Activated T-cell treated with anti-CD3 and anti-CD28 coated beads, Interleukin-2, amount 50 U/mL, for 24 hours (primary cell): ENCODE measurements at places on chromosomes 1 and 21.

DNA sequence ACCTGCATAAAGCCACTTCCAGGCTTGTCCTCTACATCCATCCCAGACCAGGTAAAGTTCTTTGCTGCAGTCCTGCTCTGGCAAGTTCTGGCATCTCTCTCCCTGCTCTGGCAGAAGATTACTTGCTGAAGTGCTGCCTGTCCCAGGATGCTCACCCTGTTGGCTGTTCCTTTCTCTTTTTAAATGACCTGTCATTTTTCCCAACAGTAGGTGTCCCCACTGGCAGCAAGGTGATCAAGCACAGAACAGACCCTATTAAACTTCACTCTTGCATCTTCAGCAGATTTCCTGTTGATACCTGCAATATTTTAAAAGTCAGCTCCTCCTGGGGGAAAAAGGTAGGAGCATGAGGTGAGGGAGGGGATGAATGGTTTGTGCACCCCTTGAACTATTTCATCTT, 332.6 kb downstream of the PBX1 start:
- peaks cover 2% of the 10 kb centered on the region for H3K27me3 ChIP-seq
- H3K4me1 ChIP-seq: no peaks in the 10 kb centered on the region
- no peak overlapping the region for H3K27ac ChIP-seq
- no peak for DNase-seq
- H3K4me3 ChIP-seq: no peak overlapping the region

DNA sequence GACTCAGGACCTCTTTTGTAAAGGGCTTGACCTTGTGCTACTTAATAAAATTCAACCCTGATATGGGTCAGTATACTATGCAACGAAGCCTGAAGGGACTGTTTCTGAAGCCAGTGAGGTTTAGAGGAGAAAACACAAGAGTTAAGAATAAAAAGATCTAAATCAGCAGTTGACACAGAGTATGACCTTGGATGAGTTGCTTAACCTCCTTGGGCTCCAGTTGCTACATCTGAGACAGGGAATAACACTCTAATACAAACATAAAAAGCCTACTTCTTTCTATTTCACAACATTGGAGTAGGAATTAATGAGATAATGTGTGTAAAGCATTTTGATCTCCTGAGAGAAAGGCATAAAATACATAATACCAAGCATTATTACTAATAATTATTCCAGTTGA, 882.4 kb upstream of the ADGRL2 start:
- no peak overlapping the region for H3K4me3 ChIP-seq
- no peaks in the 10 kb centered on the region for H3K36me3 ChIP-seq
- no peak for DNase-seq
- H3K27me3 ChIP-seq: no peaks in the 10 kb centered on the region
- no peaks in the 10 kb centered on the region for H3K4me1 ChIP-seq

DNA sequence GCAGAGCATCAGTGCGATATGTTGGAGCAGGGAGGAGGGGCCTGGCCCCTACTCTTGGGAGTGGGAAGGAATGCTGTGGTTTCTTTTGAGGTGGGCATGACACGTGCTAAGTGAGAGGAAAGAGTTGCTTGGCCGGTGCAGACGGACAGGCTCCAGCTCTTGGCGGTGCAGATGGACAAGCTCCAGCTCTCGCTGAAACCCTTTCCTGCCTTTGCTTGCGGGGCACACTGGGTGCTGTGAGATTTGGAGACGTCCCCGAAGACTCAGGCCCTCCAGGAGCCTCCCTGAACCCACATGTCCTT, 15.9 kb downstream of the PDXK start:
- H3K27ac ChIP-seq: peak overlapping the region; percentile 97
- H3K27me3 ChIP-seq: no peaks in the 10 kb centered on the region
- peaks cover 60% of the 10 kb centered on the region for H3K4me1 ChIP-seq

GRCh38 chr1:22773981-22774832, 63.6 kb downstream of the EPHB2 start:
- H3K36me3 ChIP-seq: no peaks in the 10 kb centered on the region
- no peaks in the 10 kb centered on the region for H3K27me3 ChIP-seq
- no peaks in the 10 kb centered on the region for H3K4me1 ChIP-seq
- no peak for DNase-seq
- H3K27ac ChIP-seq: no peak overlapping the region

GRCh38 chr1:32215629-32216480, 6.3 kb downstream of the TMEM234 start:
- no peaks in the 10 kb centered on the region for H3K27me3 ChIP-seq
- H3K4me1 ChIP-seq: peaks cover 22% of the 10 kb centered on the region
- peak; percentile 66 for DNase-seq
- H3K27ac ChIP-seq: peak overlapping the region; percentile 68
